ENCODE measurements at places on chromosomes 16 and 17.

DNA sequence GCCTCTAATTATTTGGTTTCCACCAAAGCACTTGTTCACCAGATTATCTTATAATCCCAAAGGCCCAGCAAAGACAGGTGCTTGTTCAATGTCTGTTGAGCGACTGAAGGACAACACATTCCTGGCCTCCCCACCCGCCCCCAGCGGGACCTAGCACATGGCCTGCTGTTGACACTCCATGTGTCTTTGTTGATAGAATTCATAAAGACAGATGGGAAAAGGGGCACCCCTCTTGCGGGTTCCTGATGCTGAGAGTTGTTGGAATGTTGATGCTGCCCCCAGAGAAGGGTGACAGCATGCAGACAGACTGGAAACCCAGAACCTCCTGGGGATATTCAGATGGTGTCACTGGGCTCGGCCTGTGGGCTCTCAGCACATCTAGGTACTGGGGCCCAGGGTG is 36.9 kb downstream of the SNX20 start:
- no peak for DNase-seq

DNA sequence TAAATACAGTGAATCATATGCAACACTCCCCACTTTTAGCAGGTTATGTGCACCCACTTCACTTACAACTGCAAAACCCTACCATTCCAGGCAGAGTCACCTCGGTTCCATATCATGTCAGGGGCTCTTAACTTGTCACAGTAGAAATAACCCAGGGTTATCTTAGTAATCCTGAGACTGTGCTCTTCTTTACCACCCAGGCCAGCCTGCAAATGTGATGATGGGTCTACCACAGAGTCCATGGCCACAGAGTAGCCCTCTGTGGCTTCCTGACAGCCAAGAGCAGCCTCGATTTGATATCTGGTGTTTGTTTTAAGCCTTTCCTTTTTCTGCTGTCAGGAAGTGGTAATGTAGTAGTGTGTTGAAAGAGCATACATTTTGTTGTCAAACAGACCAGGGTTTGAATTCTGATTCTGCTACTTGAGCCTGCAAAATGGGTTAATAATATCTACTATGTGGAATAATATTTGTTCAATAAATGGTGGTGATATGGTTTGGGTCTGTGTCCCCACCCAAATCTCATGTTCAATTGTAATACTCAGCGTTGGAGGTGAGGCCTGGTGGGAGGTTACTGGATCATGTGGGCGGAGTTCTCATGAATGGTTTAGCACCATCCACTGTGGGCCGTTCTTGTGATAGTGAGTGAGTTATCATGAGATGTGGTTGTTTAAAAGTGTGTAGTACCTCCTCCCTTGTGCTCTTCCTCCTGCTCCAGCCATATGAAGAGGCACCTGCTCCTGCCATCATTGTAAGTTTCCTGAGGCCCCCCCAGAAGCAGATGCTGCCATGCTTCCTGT is 416.5 kb downstream of the UTP18 start:
- DNase-seq, result no peak

- DNase-seq, result peak; percentile 31
These were observed 9.9 kb downstream of the HEXIM2 start for GRCh38 chr17:45171338-45172231.

- DNase-seq, result no peak
These were observed 24.8 kb downstream of the POLR3E start for GRCh38 chr16:22322021-22322471.

DNA sequence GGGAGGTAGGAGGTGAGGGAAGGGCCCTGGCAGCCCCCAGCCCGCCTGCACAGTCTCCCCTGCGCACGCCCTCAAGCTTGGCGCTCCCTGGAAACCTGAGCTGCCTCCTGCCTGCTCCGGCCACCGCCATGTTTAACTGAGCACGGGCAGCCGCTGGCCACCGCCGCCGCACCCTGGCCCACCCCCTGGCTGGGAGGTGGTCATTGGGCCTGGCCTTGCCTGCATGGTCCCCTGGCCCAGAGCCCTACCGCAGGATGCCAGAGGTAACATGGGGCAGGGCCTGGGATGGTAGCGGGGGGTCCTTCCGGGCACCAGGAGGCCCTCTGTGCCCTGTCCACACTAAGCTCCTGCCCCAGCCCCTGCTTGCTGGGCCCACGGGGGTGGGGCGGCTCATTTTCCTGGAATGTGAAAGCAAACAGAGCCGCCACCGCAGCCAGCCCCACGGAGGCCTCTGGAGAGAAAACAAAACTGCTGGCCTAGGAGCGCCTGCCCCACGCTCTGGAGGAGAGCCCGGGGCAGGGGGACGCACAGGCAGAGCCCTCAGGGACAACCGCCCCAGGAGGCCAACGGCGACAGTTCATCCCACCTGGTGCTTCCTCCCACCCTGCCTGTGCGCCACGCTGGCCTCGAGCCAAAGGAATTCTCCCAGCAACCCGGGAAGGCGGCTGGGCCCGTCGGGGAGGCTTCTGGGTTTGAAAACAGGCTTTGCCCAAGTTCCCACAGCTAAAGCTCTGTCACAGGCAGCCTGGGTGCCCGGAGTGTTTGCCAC is 8.9 kb downstream of the NHERF2 start:
- no peak for DNase-seq

DNA sequence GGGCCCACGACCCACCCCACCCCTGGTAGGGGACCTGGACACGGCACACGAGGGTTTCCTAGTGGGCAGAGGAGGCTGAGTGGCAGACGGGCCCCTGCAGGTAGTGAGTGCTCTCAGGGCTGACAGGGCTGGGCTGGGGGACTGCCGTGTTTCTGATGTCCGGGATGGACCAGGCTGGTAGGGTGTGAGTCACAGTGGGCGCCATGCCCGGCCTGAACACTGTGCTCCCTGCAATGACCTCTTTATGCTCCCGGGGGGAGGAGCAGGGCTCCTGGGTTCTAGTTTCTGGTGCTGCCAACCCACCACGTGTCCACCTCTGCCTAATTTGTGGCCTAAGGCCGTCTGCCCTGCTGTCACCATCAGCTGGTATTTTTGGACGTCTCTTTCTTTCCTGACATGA is 26.3 kb downstream of the ARHGAP23 start:
- no peak for DNase-seq

- DNase-seq, result no peak
These were observed 70.9 kb upstream of the SALL1 start for GRCh38 chr16:51222016-51222415.

GRCh38 chr16:54093281-54093680 is 193.3 kb downstream of the IRX3 start:
- no peak for DNase-seq

DNA sequence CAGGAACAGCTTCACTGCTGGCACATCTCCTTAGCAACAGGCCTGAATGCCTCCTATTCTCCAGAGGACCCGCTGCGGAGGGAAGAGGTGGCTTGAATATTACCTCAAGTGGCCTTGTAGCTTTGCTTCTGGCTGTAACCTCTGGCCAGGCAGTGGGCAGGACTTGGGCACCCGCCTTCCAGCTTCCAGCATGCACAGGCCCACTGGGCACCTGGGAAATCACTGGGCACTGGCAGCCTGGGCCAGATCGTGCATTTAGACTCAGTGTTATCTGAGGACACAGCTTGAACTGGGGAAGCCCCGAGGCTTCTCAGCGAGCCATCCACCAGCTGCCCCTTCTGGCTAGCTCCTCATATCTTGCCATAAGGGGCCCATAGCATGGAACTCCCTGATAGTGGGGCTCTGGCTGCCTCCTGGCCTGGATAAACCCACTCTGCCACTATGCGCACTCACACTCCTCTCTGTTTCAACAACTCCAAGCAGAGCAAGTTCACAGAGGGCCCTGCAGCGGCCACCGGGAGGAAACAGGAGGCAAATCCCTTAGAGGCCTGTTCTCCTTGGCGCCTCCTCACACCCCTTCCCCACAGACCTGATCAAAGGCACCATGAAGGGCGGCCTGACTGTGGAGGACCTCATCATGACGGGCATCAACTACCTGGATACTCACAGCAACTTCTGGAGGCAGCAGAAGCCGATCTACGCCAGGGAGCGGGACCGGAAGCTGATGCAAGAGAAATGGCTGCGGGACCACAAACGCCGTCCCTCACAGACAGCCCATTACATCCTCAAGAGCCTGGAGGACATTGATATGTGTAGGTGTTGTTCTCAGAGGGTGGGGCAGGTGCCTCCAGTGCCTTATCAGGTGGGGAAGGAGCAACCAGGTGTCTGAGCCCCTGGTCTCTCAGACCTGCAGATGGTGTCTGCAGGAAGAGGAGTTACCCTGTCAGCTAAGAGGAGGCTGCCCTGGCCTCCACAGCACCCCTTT is 7.8 kb downstream of the ODAD4 start:
- no peak for DNase-seq

- peak; percentile 49 for DNase-seq
These were observed 890 bp downstream of the TOB1 start for GRCh38 chr17:50865060-50865867.

GRCh38 chr16:20674684-20675487 is 22.6 kb downstream of the ACSM1 start:
- no peak for DNase-seq

GRCh38 chr17:75661531-75661930 is 5.4 kb downstream of the RECQL5 start:
- no peak for DNase-seq

DNA sequence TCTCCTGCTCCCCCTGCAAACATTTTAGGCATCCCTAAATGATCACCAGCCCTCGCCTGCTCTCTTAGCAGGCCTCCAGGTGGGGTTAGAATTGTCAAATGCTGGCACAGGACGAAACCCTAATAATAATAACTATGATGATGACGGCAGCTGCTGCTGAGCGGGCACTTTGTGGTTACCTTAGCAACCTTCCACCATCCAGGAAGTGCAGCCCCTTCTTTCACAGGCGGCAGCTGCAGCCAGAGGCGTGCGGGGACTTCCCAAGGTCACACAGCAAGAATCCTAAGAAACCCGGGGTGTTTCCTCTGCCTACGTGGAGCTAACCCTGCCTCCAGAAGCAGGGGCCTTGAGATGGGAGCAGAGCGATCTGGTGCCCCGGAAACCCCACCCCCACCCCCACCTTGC is 22.4 kb upstream of the EIF1 start:
- peak; percentile 72 for DNase-seq

- DNase-seq, result no peak
These were observed 24.9 kb upstream of the ZFPM1 start for GRCh38 chr16:88428156-88428555.

DNA sequence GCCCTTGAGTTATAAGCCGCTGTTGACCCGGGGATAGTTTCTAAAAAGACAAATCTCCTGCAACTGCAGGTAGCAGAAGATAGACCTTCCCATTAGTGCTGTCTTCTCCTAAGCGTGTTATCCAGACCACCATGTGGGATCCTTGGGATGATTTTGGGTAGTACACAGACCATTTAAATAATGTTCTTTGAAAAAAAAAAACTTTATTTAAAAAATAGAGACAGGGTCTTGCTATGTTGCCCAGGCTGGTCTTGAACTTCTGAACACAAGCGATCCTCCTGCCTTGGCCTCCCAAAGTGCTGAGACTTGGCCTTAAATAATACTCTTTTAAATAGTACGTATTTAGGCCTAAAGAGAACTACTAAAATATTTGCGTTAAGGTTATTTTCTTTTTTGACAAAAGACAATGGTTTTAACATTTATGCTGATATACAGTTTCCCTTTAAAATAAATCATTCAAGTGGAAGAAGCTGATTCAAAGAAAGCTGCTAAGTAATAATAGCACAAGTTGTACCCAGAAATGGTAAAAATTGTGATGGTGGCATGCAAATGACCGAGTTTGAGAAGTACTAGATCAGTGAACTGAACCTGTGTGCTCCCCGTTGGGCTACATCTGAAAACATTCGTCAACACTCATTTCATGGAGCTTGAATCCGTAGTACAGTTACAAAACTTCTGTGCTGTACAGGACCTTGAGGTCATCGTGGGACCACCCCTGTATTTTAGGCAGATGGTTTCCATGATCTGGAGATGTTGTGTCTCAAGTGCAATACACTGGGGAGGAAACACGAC is 24.0 kb downstream of the SMARCE1 start:
- DNase-seq, result no peak

DNA sequence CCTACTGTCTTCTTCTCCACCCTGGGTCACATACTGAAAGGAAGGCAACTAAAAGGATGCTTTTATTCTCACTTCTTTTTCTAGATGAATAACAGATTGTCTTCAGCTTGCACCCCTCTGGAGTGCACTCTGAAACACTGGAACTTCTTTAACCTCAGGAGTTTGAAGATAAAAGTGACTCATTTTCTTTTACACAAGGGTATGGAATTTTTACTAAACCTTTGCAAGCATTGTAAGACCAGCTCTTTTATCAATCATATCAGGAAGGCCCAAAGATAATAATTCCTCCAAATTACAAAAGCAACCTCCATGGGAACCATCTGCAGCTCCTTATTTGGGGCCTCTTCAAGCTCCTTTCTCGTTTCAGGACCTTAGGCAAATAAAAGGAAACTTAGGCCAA is 193.5 kb upstream of the KIF2B start:
- no peak for DNase-seq

- DNase-seq, result no peak
These were observed 33.2 kb downstream of the ACTG1 start for GRCh38 chr17:81479175-81480071.

DNA sequence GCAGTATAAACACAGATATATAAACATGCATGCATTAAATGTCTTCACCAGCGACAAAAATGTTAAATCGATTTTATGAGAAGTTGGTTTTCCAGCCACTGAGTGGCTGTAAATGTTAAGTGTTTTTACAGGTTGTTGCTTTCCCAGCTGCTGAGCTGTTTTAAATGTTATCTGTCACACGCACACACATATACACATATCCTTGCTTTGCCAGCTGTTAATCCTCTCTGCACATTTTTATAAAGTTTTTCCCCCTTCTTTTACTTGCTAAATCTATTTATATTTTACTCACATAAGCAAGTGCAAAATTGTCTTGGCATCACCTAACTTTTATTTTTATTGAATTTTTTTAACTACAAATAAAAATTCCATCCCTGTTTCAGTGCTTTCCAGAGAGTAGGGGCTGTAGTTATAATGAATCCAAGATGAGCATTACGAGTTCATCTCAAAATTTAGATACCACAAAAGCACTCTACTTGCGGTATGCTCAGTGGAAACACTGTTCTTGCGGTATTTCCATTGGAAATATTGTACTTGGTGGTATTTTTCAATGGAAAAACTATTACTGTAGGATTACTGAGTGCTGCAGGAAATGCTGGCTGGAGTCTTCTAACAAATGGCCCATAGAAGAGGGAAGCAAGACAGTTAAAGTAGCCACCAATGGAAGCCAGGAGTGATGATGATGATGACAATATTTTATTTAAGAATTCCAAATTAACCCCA is 124.9 kb upstream of the KCNJ16 start:
- no peak for DNase-seq

- DNase-seq, result no peak
These were observed 149.9 kb downstream of the RGS9 start for GRCh38 chr17:65287040-65287439.

- no peak for DNase-seq
These were observed 11.9 kb upstream of the HOXB2 start for GRCh38 chr17:48556576-48557401.
